Stimulated activated CD8-positive, alpha-beta memory T cell treated with anti-CD3 and anti-CD28 coated beads, Interleukin-4, amount 100 ng/mL, for 1 hour (primary cell): ENCODE measurements at places on chromosomes 12 and 14.

DNA sequence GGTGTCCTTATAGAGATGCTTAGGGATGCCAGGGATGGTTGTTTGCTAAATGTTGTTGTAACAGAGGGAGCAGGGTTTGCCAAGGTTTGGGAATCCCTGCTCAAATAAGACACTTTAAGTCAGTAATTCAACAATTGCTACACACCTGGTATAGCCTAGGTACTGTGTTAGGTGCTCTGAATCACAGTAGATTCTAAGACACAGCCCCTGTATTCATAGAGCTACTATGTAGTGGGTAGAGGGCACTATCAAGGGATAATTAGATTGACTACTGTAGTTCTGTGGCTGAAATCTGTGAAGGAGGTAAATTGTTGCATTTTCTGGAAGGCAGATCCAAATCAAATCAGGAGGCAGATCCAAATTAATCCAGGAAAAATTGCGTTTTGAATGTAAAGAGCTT is 149.2 kb downstream of the C12orf75 start:
- no peak for DNase-seq

DNA sequence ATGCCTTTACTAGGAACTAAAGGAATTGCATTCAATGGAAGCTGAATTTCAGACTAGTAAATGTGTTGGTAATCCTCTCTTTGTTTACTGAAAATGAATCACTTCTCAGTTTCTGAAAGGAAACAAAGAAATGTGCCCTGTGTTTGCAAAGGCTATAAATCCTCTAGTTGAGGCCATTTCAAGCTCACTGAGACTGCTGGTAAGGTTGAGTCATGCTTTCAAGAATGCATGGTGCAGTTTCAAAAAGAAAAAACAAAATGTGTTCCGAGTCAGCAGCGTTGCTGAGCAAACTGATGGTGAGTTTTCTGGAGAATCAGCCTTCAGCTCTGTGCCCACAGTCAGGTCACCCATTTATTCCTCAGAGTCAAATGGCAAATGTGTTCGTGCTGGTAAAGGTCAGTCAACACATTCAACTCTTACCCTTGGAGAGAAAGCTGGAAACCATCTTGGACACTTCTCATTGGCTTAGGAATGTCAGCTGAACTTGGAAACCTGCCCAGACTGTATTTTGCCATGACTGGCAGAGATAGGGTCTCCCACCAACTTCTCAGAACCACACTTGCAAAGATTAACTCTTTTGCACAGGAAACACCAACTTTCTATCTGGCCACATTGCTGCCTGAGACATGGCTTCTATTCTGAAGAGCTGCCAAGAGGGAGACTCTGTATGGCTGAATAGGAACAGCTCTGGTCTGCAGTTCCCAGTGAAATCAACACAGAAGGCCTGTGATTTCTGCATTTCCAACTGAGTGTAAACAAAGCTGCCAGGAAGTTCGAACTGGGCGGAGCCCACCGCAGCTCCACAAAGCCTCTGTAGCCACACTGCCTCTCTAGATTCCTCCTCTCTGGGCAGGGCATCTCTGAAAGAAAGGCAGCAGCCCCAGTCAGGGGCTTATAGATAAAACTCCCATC is 484.4 kb downstream of the ATP23 start:
- no peak for DNase-seq

DNA sequence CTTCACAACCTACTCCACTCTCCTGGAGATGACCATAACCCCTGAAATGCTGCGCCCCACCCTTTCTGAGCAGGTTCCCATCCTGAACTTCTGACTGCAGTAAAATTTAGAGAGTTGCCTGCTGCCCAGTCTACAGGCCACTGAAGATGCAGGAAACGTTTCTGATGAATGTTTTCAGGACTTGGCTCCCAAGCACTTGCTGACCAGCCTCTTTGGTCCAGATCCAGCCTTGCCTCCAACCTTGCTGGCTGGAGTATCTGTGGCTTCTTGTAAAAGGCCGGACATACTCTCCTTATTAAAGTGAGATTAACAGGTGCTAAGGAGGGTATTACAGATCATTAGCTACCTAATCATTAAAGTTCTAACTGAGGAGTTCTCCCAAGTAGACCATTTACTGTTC is 70.3 kb upstream of the STXBP6 start:
- DNase-seq: no peak

DNA sequence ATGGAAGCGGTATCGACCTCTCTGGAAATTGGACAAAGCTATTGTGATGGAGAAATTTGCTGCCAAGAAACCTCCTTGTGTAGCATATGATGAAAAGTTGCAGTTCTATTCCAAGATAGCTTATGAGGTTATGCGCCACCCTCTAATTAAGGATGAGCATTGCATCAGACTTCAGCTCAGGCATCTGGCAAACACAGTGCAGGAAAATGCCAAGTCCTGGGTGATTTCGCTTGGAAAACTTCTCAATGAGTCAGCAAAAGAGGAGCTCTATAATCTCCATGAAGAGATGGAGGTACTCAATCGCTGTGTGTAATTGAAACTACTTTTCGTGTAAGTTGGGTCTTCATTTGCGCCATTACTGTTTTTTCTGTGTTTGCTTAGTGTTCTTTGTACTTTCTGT is 51.2 kb downstream of the DNAH10 start:
- no peak for DNase-seq

DNA sequence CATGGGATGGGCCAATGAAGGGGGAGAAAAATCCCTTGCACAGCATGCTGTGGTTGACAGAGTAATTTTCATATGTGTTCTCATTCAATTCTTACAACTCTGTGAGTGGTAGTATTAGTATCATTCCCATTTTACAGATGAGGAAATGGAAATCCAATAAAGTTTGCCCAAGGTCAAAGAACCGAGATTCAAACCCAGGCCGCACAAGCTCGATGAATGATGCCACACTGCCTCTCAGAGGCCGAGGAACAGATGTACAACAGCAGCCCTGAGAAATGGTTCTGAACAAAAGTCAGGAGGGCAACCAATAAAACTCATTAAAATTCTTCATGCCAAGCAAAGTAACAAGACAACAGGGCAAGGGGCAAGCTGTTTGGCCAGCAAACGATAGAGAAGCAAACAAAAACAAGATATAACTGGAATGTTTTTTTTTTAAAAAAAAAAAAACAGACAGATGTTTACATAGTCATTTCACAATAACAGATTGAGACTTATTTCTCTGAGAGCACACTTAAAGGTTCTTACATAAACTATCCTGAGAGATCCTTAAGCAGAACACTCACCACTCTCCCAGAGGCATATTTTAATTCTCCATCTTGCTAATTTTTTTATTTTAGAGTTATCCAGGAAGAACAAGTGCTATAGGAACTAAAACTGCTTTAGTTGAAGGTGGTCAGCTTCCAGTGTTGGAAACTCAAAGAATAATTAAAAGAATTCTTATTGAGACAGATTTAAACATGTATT is 85.8 kb downstream of the EXOC5 start:
- DNase-seq: no peak

DNA sequence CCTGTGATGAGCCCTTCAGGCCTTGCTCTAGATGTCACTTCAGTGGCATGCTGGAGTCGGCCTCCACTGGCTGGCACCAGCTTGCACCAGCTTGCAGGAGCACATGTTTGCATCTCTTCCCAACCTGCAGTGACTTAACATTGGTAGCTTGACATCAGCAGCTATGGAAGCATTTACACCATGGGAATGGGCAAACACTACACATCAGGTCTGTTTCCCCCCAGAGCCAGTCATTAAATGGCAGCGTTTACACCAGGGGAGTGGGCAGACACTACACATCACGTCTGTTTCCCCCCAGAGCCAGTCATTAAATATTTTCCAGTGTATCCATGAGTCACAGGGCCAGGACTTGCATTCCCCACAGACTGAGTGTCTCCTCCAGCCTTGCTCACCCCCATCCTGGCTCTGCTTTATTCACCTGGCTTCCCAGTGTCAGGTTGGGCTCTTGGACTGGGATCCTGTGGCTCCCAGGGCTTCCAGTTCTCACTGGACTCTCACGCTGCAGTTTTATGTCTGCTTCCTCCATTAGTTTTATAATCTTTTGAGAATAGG is 51.6 kb upstream of the VRK1 start:
- DNase-seq: no peak

- DNase-seq: no peak
Measured at GRCh38 chr12:85588221-85588620, 248.0 kb downstream of the RASSF9 start.

- DNase-seq: no peak
Measured at GRCh38 chr14:105894978-105895881, 368.8 kb downstream of the TMEM121 start.

GRCh38 chr12:105920161-105920684 is 218.5 kb downstream of the NUAK1 start:
- no peak for DNase-seq

GRCh38 chr14:89842837-89843236 is 111.7 kb downstream of the EFCAB11 start:
- no peak for DNase-seq

GRCh38 chr14:22003461-22003860 is 329.8 kb upstream of the OR4E1 start:
- no peak for DNase-seq

GRCh38 chr14:33657476-33657875 is 293.4 kb downstream of the EGLN3 start:
- DNase-seq: no peak

GRCh38 chr12:96192926-96193573 is 1.1 kb upstream of the ELK3 start:
- no peak for DNase-seq

- DNase-seq: no peak
Measured at GRCh38 chr14:104075530-104076151, 9.9 kb upstream of the ASPG start.

DNA sequence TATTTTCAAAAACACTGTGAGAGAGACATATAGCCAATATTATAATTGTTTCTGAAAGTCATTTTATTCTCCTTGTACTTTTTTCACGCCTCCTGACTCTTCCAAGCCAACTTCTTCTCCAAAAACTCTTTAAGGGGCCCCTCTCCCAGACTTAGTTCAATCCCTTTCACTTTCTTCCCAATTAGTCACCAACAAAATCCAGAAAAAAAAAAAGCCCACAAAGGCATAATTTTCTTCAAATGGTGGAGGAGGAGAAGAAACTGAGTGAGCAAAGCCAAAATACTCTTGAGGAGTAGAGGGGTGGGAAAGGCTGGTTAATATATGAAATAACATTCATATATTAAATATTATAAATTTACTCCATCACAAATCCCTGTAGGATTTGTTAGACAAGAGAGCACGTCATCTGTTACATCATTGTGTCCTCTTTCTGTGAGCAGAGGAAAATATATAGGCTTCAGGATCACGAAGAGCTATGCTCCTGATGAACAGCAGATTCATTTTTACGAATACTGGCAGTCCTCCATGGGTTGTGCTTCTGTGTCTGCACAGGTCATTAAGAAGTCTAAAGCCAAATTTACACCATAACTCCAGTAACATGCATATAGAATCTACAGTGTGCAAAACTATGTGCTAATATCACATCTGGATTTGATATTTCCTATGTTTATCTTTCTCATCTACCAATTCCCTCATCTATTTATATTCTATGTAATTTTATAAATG is 25.9 kb upstream of the NID2 start:
- DNase-seq: no peak
